ENCODE measurements at places on chromosomes 12 and 14.

GRCh38 chr12:131867471-131867870, 27.0 kb upstream of the ULK1 start:
- no peak for DNase-seq

- no peak for DNase-seq
These were observed 5.5 kb upstream of the ZNF740 start for GRCh38 chr12:53174881-53175491.

GRCh38 chr14:66360366-66360926, 125.7 kb upstream of the CCDC196 start:
- DNase-seq, result no peak

DNA sequence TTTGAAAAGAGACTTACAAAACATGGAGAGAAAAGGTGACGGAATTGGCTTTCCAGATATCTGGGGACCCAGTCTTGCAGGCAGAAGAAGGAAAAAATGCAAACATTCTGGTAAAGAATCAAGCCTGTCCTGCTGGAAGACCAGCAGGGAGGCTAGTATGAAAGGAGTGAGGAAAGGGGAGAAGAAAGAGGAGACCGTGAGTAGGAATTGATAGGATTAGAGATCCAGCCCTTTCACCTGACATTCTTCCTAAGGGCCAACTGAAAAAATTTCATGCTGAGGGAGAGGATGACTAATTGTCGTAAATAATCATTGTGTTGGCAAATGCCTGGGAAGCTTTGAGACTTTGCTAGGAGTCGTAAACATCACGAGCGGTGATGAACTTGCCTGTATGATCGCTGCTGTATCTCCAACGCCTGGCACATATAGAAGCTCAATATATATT, 12.1 kb downstream of the BHLHE41 start:
- no peak for DNase-seq

GRCh38 chr12:27243006-27243405, 1.1 kb upstream of the STK38L start:
- DNase-seq, result no peak

- no peak for DNase-seq
These were observed 36.2 kb upstream of the KCNH3 start for GRCh38 chr12:49502590-49502989.

DNA sequence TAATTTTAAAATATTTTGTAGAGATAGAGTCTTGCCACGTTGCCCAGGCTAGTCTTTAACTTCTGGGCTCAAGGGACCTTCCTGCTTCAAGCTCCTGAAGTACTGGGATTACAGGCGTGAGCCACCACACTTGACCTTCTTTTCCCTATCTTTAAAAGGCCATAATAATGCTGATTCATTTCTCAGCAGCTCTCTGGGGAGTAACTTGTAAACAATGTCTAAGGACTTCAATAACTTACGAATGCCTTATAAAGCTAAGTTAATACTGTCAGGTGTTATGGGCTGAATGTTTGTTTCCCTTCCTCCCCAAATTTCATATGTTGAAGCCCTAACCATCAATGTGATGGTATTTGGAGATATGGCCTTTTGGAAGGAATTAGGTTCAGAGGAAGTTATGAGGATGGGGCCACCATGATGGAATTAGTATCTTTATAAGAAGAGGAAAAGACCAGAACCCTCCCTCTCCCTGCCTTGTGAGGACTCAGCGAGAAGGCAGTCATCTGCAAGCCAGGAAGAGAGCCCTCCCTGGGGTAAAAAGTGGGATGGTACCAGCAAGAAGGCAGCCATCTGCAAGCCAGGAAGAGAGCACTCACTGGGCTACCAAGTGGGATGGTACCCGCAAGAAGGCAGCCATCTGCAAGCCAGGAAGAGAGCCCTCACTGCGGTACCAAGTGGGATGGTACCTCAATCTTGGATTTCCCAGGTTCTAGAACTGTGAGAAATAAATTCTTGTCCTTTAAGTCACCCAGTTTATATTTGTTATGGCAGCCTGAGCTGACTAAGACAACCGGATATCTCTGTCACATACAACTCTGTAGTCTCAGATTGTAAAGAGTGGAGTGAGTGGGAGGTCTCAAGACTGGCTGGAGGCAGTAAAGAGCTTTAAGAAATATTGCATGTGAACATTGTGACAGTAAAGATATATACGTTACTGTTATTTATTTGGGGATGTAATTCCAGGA, 16.3 kb upstream of the YBX3 start:
- no peak for DNase-seq

GRCh38 chr12:108633534-108634248, at the start of gene SELPLG:
TSS of gene SELPLG (minus strand) at chr12:108633894. CDS start at chr12:108624307, 9,587 bp downstream.
- peak; percentile 51 for DNase-seq

DNA sequence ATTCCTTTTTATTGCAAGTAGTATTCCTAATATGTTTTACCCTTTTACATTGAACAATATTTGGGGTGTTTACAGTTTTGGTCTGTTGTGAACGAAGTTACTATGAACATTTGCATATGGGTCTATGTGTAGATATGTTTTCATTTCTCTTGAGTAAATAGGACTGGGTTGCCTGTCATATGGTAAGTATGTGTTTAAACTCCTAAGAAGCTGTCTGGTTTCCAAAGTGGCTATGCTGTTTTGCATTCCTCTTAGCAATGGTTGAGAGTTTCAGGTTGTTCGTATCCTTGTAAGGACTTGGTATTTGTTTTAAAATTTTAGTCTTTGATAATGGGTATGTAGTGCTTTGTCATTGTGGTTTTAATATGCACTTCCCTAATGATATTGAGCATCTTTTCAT, 6.3 kb downstream of the METAP2 start:
- DNase-seq, result no peak

- no peak for DNase-seq
These were observed 20.5 kb downstream of the NPC2 start for GRCh38 chr14:74472601-74473000.

DNA sequence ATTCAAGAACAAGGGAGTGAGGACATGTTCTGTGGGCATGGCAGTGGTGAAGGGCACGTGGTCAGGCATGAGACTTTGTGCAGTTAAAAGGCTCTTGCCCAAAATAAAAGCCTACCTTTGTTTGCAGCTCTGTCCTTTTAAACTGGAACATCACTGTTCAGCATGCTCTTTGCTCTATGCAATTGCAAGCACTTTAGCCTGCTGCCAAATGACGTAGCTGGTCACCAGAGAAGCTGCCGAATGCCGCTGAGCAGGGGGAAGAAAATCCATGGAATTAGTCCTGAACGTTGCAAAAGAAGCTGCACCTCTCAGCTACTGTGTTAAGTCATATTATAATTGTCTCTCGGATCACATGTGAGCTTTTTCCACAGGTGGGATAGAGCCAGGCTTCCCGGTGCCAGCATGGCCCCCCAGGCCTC, 176.3 kb upstream of the DIO2 start:
- DNase-seq, result no peak

- no peak for DNase-seq
These were observed 139.7 kb downstream of the PRIMA1 start for GRCh38 chr14:93648440-93649168.

- DNase-seq, result no peak
These were observed 5.4 kb downstream of the TMBIM4 start for GRCh38 chr12:66164349-66164821.

GRCh38 chr12:131383291-131383690, 327.6 kb upstream of the SFSWAP start:
- DNase-seq, result no peak

GRCh38 chr12:2456813-2457186, 338.0 kb upstream of the FKBP4 start:
- no peak for DNase-seq

DNA sequence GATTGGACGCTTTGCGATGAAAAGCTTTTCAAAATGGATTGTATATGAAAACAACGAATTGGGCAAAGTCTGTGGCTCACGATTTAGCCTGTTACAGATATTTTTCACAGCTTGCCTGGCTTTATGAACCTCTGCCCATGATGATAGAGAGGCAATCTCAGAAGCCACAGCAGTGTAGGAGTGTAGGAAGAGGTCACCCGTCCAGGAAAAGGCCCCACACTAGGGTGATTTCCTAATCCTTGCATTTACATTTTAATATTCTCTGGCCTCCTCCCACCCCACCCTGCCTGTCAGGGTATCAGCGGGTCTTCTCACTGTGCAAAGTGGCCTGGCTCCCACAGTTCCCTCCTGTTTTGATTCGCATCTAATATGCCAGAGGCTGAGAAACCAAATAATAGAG, 81.8 kb upstream of the FOXN3 start:
- DNase-seq, result no peak

- DNase-seq, result no peak
These were observed 16.4 kb downstream of the NR1H4 start for GRCh38 chr12:100490056-100490455.

GRCh38 chr14:23379366-23380196, 2.7 kb downstream of the CMTM5 start:
- peak; percentile 89 for DNase-seq

DNA sequence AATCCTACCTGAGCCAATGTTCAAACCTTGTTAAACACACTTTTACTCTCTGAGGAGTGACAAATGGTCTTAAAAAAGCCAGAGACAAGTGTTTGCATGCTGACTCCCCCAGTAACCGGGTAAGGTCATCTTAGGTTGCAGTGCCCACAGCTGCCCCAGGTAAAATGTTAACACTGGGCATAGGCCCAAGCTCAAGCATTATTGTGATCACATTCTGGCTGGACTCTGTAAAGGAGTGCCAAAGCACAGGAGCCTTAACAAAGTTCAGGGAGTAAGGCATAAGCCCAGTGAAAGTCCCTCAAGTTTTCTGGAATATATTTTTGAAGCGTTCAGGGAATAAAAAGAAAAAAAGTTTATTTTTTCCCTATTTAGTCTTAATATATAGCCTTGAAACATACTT, 8.6 kb downstream of the EDDM3A start:
- no peak for DNase-seq

DNA sequence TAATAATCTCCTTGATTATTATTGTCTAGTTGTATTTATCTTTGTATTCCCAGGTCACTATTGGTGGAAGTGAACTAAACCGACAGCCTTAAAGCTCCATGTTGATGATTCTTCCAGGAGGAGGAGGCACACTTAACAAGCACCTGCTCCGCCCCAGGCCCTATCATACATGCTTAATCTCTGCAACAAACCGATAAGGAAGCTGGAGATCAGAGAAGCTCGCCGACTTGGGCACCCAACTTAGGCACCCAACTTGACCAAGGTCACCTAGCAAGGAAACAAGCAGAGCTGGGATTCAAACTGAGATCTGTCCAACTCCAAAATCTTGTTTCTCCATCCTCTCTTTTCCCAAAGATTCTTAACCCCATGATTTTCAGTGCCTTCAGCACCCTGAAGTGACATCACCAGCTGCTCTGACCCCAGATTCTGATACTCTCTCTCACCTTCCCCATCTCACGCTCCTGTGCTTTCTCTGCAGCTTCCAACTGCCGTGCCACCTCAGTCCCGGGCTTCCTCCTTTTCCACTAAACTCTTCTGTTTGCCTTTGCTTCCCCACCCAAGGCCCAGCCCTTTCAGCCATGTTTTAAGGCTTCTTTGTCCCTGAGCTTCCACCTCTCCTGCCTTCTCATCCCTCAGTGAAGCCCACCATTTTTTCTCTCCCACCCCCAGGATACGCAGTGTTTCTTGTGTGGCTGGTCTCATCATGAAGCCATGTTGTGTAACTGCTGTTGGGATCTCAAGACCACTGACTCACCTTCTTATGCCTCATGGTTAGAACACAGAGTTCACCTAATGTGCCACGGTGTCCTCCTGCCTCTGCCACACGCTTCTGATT, 6.6 kb upstream of the KRT18 start:
- DNase-seq, result no peak

GRCh38 chr14:97077253-97077653, 280.1 kb downstream of the VRK1 start:
- peak; percentile 65 for DNase-seq

GRCh38 chr12:122393817-122394216, 28.7 kb downstream of the CLIP1 start:
- no peak for DNase-seq

- DNase-seq, result no peak
These were observed 21.4 kb downstream of the WNT5B start for GRCh38 chr12:1650260-1650977.

DNA sequence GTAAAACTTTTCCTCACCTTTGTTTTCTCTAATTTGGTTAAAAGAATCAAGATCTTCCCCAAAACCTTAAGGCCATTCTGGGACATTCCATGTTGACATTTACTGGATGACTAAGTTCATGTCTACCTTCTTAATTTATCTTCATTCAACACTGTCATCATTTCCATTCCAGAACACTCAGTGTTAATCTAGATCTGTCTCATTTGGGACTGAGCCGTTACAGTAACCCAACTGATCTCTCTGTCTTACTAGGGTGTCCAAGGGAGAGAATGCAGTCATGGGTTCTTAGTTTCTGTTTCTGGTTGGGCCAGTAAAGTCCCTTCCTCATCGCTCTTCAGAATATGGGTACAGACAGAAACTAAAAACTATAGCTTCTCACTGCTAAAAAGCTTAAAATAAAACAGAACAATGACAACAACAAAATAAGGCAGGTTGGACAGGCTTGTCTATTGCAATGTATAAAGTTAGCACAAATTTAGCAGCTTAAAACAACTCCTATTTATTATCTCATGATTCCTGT, 144.8 kb downstream of the ASCL1 start:
- no peak for DNase-seq
